Right atrium auricular region (tissue), 2 donors: ENCODE measurements at places on chromosomes 6 and 20.

- DNase-seq: no peak
Observed at GRCh38 chr6:13338038-13338437, 9.7 kb upstream of the TBC1D7 start.

DNA sequence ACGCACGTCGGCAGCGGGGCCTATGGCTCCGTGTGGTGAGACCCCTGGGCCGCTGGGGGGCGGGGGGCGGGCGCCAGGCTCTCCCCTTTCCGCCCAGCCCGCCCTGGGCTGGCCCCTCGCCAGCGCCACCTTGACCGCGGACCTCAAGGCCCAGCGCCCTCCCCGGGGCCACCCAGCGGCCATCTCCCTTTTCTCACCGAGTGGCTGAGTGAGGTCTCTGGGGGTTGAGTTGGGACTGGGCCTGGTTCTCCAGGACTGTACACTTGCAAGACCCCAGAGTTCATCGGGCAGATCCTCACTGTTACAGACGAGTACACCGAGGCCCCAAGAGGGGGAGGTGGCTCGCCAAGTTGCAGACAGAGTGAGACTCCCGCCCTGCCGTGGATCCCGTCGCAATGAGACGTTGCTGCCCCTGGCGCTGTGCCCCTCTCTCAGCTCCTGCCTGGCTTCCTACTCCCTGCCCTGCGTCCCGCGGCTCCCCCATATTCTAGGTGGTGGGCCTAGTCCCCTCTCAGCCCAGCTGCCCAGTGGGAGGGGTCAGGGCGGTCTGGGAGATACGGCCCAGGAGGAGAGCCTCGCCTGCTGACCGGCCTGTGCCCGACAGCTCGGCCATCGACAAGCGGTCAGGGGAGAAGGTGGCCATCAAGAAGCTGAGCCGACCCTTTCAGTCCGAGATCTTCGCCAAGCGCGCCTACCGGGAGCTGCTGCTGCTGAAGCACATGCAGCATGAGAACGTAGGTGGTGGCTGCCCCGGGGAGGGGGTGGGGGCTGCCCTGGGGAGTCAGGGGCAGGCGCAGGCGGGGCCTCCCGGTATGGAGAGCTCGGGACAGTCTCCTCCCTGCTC lies 576 bp downstream of the MAPK13 start:
- no peak for DNase-seq

DNA sequence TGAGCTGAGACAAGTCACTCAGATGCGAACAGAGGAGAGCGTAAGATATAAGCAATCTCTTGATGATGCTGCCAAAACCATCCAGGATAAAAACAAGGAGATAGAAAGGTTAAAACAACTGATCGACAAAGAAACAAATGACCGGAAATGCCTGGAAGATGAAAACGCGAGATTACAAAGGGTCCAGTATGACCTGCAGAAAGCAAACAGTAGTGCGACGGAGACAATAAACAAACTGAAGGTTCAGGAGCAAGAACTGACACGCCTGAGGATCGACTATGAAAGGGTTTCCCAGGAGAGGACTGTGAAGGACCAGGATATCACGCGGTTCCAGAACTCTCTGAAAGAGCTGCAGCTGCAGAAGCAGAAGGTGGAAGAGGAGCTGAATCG lies 9.5 kb upstream of the SNRNP48 start:
- DNase-seq: no peak

DNA sequence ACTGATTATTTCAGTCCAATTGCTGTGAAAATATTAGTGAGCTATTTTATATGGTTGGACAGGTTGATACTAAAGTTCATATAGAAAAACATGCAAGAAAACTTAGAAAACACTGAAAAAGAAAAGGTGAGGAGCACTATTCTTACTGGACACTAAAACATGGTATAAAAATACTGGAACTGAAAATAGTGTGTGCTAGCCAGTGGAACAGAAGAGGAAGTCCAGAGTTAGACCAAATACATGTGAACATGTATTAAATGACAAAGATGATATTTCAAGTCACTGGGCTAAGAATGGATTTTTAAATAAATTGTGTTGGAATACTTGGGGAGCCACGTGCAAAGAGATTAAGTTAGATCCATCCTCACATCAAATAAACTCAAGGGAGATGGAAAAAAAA lies 218.5 kb downstream of the TMEM242 start:
- no peak for DNase-seq

GRCh38 chr6:44800171-44800783 lies 412.8 kb downstream of the CDC5L start:
- no peak for DNase-seq

GRCh38 chr20:17635332-17636244 lies 46.5 kb downstream of the RRBP1 start:
- DNase-seq: no peak

- DNase-seq: no peak
Observed at GRCh38 chr20:56376331-56376730, 15.7 kb downstream of the AURKA start.

GRCh38 chr20:48824830-48825565 lies 2.8 kb downstream of the PREX1 start:
- no peak for DNase-seq

DNA sequence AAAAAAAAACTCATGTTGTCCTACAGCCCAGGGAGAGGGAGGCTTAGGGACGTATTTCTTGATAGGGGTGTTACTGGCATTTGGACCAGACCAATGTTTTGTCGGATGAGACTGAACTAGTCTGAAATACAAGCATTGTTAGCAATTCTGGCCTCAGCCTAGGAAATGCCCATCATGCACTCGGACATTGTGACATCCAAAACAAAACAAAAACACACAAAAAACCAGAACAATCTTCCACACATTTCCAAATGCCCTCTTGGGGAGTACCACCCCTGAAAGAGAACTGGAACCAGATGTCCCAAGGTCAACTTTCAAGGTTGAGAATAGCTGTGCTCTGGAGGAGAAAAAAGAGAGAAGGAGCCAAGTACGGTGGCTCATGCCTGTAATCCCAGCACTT lies 299.1 kb upstream of the JARID2 start:
- DNase-seq: no peak
